ENCODE measurements at places on chromosomes 2 and 18.

DNA sequence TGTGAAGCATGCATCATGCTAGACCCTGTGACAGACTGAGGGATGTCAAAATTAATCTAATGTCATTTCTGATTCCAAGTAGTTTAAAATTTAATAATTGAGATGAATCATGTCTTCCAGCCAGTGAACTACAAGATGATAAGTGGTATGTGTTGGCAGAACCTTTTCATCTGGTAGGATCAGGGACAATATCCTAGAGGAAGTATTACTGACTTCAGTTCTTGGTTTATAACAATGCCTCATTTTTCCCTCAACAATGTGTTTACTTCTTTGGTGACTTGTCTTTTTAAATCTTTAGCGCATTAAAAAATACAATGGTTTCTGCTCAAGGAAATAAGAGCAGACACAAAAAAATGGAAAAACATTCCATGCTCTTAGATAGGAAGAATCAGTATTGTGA, 69.4 kb downstream of the ARHGAP28 start:
- no peak for DNase-seq

DNA sequence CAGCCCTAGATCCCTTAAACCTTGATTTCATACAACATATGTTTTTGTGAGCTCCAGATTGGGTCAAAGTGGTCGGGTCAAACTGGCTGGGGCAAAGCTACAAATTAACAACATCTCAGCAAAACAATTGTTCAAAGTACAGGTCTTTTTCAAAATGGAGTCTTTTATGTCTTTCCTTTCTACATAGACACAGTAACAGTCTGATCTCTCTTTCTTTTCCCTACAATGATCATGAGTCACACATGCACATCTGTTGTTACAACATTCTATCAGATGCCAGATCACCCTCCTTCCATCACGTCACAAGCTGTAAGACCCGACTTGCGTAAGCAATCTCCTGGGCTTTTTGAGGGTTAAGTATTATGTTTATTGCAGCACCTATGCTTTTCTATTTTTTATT, 55.1 kb downstream of the RHOB start:
- no peak for DNase-seq

DNA sequence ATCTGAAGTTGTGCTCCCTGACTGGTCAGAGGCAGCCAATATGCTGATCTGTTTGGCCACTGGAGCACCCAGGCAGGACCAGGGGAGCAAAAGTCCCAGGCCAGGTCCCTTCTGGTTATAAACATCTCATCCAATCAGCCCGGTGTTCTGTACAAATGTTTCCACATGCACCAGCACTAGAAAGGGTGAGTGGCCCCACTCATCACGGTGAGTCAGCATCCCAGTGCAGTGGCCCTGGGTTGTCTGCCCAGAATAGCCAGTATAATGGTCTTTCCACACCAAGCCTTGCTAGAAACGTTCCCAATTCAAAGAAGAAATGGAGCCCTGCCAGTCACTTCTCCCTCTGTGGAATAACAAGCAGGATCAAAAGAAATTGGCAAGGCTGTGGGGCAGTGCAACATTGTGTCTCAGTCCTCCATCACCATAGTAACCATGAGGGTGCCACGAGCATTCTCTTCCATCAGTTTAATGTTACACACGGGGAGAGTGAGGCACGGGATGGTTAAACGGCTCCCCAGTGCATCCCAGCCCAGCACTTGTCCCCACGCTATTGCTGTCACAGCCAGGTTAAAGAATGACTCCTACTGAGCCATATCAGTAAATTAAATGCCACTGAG, 174.9 kb downstream of the SEPTIN10 start:
- no peak for DNase-seq

DNA sequence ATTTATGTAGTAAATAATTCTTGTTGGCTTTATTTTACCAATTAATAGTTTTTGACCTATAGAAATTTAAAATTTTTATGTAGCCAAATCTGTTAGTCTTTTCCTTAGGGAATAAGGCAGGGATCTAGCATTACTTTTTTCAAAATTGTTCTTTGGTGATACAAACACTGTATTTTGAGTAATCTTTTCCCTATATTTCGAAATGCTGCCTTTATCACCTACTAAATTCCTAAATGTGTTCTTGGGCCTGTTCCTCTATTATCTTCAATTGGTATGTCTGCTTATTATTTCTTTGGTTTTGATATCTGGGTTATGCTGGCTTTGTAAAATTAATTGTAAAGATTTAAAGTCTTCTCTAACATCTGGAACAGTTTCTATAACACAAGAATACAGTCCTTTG, 87.5 kb downstream of the DYSF start:
- no peak for DNase-seq

GRCh38 chr2:239943991-239944631, 81.0 kb downstream of the NDUFA10 start:
- DNase-seq: no peak

- no peak for DNase-seq
Measured at GRCh38 chr2:217981971-217982370, 20.8 kb downstream of the TNS1 start.

DNA sequence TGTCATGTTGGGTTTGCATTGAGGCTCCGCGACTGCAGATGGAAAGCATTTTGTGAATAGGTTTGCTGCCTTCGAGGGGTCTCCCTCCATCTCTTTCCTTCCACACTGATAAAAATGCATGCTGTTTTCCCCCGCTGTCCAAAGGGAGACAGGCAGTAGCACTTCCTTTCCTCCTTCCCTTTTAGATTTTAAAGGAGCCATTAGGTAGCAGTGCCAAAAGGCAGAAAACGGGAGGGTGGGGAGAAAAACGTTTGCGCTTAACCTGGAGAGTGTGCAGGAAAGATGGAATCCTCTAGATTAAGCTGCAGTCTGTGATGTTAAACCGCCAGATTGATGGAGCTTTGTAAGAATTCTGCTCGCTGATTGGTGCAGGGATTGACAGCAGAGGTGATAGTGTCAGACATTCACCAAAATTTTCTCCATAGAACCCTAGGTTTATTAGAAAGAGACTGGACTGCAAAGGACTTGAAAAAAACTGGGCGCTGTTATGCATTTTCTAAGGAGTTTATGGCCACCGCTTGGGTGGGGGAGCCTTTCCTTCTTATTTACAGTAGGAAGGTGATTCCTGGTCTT, 688 bp downstream of the MAPRE2 start:
- no peak for DNase-seq

DNA sequence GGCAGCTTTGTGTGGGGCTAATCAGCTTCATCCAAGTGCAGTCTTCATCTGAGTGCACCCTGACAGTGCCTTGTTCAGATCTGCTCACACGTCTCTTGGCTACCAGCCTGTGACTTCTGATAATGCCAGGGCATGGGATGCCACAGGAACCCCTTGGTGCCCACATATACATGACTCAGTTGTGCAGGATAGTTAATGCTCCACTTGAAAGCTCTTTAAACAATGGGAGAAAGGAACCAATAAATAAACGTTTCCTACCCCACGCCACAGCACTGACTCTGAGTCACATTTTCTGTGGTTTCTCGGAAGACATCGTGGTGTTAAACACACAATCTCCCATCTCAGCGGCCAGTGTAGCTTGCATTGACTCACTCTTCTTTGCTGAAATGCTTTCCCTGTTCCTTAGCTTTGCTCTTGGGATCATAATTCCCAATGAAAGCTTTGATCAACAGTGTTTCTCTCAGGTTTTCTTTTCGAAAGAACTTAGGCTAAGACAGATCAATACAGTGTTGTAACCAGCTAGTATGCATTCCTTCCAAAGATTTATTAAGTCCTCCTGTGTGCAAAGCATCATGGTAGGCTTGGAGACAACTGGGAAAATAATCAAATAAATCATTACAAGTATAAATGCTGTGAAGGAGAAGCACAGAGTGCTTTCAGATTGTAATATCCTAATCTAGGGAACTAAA, 142.0 kb downstream of the COPS8 start:
- no peak for DNase-seq

DNA sequence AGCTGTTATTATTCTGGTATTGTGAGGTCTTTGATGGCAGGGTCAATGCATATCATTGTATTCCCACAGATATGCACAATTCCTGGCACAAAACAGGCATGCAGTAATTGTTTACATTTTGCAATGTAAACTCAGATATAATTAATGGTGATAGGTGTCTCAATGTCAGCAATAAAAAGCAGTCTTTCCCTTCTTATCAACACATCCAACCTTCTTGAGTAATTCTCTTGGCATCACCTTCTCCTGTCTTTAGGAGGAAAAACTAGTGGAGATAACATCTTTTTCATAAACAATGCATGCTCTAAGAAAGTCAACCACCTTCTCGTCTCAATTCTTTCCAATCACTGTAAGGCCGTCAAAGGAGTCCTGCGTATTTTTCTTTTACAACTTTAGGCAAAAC, 313.3 kb upstream of the GULP1 start:
- DNase-seq: no peak

DNA sequence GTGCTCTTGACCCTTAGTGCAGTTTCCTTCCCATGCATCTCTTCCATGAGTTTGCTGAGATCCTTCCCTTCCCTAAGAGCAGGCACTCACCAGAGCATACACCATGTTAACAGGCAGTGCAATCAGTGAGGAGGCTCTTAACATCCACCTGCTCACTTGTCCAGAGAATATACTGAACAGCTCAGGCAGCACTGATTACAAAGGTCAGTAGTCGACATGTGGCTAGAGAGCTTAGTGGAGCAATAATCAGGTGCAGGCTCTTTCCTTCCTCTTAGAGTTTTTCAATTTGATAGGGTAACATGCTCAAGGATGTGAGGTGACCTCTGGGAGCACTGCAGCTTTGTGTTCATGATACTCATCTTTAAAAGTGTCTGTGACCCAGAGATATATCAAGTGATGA, 144.1 kb upstream of the SETBP1 start:
- DNase-seq: no peak

DNA sequence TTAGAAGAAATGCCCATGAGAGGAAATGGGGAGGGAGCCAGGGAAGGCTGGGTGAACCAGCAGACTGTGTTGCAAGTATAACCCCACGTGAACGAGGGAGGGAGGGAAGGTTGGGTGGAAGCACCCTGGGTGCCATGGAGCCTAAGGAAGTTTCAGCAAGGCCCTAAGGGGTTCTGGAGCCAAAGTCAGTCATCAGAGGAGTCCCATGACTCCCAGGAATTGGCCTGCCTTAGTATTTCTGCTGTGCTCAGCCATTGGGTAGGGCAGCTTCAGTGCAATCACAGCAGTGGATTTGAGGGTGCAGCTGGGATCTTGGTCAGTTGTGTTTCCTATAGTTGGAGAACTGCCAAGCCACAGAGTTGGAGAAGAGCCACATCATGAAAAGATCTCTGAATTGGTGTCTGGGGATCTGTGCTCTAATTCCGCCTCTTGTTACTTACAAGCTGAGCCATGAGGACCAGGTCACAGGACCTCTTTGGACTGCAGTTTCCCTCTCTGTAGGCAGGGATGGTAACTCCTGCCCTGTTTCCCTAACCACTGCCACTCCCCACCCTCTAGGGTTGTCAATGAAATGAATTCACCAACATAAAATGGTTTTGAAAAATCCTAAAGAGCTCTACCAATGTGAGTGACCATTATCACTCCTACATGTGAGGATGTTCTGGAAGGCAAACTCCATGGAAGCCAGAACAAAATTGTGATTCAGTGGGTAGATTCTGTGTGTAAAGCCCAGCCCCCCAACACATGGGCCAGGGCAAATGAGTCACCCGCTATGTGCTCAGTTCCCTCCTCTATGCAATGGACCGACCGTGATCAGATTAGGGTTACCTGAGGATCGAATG, 108.9 kb downstream of the CLIP4 start:
- no peak for DNase-seq

DNA sequence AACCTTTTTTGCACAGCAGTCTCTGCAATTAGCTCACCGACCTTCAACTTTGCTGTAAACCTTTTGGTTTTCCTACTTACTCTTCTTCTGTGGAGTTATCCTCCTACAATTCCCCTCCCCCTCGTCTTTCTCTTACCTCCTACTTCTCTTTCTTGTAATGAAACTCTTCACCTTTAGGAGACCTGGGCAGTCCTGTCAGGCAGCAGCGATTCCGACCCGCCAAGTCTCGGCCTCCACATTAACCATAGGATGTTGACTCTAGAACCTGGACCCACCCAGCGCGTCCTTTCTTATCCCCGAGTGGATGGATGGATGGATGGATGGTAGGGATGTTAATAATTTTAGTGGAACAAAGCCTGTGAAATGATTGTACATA, 8.3 kb downstream of the TBR1 start:
- peak; percentile 12 for DNase-seq

DNA sequence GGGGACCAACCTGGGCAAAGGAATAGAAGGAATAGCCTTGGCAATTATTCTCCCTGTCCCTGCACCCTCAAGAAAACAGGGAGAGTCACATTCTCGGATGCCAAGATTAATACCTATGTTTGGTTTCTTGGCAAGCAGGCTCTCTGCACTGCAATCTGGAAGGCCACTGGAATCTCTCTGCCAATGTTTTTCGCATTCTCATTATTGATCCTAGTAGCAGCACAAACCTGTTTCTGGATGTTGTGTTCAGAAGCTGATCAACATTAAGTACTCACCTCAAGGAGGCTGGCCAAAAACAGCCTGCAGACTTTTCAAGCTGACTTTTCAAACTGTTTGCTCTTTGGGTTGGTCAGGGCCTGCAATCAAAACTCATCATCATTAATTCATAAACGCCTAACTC, 62.2 kb downstream of the CLHC1 start:
- DNase-seq: no peak

GRCh38 chr2:99256677-99257076, 1.2 kb upstream of the LYG2 start:
- DNase-seq: no peak

- no peak for DNase-seq
Measured at GRCh38 chr18:45169610-45170009, 445.7 kb upstream of the SLC14A2 start.

DNA sequence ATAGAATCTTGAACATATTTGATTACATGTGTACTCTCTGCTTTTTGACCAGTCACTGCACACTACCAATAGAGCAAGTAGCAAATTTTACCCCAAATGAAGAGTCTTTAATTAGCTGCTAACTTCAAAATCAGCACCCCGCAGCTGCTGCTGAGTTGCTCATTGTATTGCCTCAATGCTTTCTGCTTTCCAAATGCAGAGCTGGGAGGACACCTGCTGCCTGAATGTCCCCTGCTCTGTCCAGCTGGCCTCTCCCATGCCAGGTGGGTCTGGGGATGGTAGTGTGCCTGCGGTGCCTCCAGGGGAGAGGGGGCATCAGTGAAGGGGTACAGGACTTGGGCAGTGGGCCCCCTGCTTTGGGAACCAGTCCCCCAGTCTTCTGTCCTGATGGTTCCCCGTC, 184.8 kb downstream of the PRKCE start:
- DNase-seq: peak; percentile 21

- no peak for DNase-seq
Measured at GRCh38 chr2:94870440-94871225, 597 bp upstream of the TEKT4 start.

- peak; percentile 32 for DNase-seq
Measured at GRCh38 chr2:186862869-186863709, 14.1 kb upstream of the ZSWIM2 start.

DNA sequence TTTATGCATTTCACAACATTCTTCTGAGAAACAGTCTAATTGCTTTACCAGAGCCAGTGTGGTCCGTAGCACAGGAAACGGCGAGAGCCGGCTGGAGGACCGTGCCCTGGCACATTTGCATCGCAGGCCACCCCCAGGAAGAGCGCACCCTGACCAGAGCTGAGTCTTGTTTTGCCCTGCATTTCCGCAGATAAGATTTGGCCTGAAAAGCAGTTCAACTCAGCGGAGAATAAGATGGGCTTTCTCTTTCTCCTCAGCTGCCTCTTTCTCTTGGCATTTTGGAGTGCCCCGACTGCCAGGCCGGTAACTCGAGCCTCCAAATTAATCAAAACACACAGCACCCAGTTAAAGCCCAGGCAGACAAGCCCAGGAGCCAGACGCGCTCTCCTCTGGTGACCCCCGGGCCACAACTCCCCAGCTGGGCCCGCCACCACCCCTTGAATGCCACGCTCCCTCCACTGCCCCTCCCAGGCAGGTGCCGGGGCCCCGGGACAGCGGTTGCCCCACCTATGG, 464 bp downstream of the COL4A4 start:
- DNase-seq: no peak

- no peak for DNase-seq
Measured at GRCh38 chr2:151367571-151367970, 10.2 kb downstream of the TNFAIP6 start.

Measured in neuronal stem cell (in vitro differentiated cells).